ENCODE measurements at places on chromosomes 4 and X.

- DNase-seq: no peak
Measured at GRCh38 chr4:40199179-40199670, 2.4 kb downstream of the RHOH start.

DNA sequence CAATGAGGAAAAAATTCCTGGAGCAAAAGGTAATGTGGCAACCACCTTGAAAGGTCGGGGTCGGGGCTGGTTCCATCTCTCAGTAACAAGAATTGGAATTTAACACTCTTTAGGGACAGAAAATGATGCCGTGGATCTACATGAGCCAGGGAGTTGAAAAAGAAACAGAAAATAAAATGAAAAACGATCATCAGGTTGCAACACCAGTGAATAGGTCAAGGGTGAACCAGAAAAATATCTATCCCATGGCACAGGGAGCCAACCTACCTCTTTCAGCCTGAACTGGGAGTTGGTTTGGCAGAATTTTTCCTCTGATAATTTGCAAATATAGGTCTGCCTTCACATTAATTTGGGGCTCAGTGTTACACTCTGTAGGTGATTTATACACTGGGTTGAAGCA, 93.7 kb downstream of the C4orf33 start:
- DNase-seq: no peak

- no peak for DNase-seq
Measured at GRCh38 chr4:181509073-181509472, 734.1 kb upstream of the TENM3 start.

GRCh38 chrX:24113181-24113580, 36.3 kb upstream of the ZFX start:
- no peak for DNase-seq

- DNase-seq: no peak
Measured at GRCh38 chrX:110425222-110426154, 66.8 kb downstream of the RTL9 start.

- no peak for DNase-seq
Measured at GRCh38 chr4:86834901-86835300, 14.3 kb downstream of the SLC10A6 start.

GRCh38 chr4:172780566-172781081, 388.0 kb upstream of the GALNT7 start:
- no peak for DNase-seq

- no peak for DNase-seq
Measured at GRCh38 chrX:73765776-73766430, 202.9 kb downstream of the CHIC1 start.
